ENCODE measurements at places on chromosomes 5 and 9.

DNA sequence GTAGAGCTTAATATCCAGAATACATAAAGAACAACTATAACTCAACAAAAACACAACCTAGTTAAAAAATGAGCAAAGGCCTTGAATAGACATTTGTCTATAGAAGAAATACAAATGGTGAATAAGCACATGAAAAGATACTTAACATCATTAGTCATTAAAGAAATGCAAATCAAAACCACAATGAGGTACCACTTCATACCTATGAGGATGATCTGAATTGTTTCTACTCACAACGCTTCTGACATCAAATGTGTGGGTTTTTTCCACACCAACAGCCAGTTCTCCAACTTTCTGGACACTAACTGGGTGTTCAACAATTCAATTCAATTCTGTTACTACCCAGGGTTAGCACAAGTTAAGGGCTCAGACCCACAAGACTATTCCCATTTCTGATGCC, 22.0 kb downstream of the SREK1IP1 start:
- no peaks in the 10 kb centered on the region for H3K4me1 ChIP-seq
- DNase-seq, result peak; percentile 41
- H3K36me3 ChIP-seq, result peaks cover 2% of the 10 kb centered on the region
- H3K4me3 ChIP-seq, result no peak overlapping the region
- no peaks in the 10 kb centered on the region for H3K27me3 ChIP-seq

DNA sequence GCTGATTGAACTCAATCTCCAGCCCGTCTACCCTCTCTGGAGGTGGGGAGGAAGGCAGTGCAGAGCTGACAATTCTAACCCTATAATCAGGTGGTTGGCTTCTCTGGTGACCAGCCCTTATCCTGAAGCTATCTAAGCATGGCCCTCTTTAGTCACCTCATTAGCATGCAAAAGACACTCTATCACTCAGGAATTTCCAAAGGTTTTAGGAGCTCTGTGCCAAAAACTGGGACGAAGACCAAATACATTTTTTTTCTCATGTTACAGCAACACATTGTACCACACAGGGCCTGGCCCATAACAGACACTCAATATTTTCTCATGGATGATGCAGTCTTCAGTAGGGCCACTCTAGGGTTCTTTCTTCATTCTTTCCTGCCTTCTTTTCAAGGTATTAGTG, 118.8 kb upstream of the VLDLR start:
- no peaks in the 10 kb centered on the region for H3K36me3 ChIP-seq
- peaks cover 2% of the 10 kb centered on the region for H3K4me1 ChIP-seq
- peak; percentile 35 for DNase-seq
- no peak overlapping the region for H3K4me3 ChIP-seq

DNA sequence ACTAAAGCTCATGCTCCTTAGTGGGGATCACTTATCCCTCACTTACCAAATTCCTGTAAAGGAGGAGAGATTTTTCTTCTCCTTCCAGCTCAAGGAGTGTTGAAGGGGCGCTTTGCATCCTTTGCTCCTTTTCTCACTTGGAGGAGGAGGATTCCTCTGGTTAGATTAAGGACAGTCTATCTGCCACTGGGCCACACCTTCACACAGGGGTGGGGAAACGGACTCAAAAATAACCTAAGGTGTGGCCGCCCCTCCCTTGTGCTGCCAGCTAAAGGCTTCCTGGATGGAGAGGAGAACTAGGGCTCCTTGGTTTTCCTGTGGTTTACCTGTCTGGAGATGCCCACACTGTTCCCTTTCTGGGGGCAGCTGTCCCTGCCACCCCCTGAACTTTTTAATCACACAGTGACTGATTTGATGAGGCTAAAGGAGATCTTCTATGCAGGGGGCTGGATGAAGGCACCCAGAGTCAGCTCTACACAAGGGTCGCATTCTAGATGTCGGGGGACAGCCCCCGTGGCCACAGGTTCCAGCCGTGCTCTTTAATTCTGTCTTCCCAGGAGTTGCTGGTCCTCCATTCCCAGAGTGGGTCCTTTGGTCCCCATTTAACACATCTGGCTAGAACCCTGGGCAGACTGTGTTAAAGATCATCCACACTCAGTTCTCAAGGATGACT, 14.4 kb downstream of the GLRX start:
- no peak overlapping the region for H3K27ac ChIP-seq
- H3K4me3 ChIP-seq, result no peak overlapping the region
- DNase-seq, result no peak
- no peaks in the 10 kb centered on the region for H3K36me3 ChIP-seq
- no peaks in the 10 kb centered on the region for H3K27me3 ChIP-seq

GRCh38 chr9:133443982-133444381, 15.8 kb upstream of the CACFD1 start:
- H3K4me3 ChIP-seq, result no peak overlapping the region
- H3K4me1 ChIP-seq, result no peaks in the 10 kb centered on the region
- peaks cover 15% of the 10 kb centered on the region for H3K27me3 ChIP-seq
- H3K27ac ChIP-seq, result no peak overlapping the region
- H3K36me3 ChIP-seq, result no peaks in the 10 kb centered on the region

- H3K27me3 ChIP-seq, result no peaks in the 10 kb centered on the region
- H3K4me3 ChIP-seq, result no peak overlapping the region
- H3K27ac ChIP-seq, result no peak overlapping the region
These were observed 4.5 kb downstream of the RCL1 start for GRCh38 chr9:4796988-4797853.
